DMS79 (cell line): ENCODE measurements at places on chromosomes 2 and 18.

DNA sequence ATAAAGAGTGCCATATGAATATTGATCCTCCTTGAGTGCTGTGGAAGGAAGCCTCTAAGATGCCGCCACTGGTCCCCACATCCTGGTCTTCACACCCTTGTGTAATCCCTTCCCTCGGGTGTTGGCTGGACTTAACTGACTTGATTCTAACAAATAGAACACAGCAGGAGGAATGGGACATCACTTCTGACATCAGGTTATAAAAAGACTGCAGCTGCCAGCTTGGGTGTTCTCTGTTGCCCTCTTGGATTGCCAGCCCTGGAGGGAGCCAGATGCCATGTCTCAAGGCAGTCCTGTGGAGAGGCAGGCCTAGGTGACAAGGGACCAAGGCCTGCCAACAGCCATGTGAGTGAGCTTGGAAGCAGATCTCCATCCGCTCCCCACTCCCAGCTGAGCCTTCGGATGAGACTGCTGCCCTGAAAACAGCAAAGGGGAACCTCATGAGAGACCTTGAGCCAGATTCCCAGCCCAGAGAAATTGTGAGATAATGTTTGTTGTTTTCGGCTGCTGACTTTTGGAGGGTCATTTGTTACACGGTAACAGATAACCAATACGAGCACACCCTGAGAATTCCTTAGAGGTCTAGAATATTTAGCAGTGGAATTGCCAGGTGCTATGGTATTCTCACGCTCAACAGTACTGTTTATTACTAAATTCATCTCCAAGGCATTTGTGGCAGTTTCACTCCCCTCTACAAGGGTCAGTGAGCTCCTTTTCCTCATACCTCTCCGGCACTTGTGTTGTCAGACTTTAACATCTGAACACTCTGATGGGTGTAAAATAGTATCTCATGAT, 32.5 kb downstream of the HPCAL1 start:
- no peak for DNase-seq

DNA sequence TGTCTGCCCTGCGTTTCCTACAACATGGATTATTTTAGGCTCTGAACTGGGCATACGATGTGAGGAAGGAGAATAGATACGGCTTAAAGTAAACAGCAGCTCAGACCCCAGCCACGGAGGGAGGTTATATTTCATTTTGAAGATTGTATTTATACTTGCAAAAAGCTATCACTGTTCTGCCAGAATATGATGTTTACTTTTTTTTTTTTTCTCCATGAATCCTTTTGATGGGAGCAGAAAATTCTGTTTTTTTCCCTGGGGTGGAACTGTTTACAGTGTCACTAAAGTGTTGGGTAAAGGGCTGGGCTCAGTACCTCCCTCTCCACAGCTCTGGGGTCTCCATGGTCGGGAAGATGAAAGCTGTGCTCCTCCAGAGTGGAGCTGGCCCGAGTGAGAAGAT, 13.1 kb downstream of the PCARE start:
- DNase-seq: no peak

GRCh38 chr18:39241534-39241933, 1675.9 kb upstream of the CELF4 start:
- DNase-seq: no peak

GRCh38 chr18:44507729-44508325, 172.9 kb upstream of the SETBP1 start:
- no peak for DNase-seq

DNA sequence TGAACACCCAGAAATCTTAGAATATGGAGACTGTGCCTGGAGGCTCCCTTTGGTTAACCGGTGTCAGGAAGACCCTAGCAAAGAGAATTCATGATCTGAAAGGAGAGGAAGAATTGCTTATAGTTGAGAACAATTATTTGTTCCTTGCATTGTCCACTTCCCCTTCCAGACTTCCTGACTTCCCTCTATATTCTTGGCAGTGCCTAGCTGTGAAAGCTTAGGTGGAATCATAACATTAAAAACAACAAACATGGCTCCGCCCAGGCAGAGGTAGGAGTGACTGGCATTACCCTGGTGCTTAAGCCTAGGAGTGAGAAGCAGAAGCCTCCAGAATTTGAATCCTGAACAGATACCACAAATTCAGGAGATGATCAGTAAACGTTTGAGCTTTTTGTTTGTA, 1.9 kb downstream of the TTL start:
- no peak for DNase-seq

DNA sequence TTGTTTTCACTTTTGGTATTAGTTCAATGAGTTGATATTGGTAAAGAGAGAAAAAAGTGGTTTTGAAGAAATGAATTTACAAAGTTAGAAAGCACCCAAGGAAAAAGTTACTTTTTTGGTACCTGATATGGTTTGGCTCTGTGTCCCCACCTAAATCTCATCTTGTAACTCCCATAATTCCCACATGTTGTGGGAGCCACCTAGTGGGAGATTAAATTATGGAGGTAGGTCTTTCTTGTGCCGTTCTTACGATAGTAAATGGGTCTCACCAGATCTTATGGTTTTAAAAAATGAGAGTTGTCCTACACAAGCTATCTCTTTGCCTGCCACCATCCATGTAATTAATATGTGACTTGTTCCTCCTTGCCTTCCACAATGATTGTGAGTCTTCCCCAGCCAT, 965.6 kb upstream of the NRXN1 start:
- DNase-seq: no peak

DNA sequence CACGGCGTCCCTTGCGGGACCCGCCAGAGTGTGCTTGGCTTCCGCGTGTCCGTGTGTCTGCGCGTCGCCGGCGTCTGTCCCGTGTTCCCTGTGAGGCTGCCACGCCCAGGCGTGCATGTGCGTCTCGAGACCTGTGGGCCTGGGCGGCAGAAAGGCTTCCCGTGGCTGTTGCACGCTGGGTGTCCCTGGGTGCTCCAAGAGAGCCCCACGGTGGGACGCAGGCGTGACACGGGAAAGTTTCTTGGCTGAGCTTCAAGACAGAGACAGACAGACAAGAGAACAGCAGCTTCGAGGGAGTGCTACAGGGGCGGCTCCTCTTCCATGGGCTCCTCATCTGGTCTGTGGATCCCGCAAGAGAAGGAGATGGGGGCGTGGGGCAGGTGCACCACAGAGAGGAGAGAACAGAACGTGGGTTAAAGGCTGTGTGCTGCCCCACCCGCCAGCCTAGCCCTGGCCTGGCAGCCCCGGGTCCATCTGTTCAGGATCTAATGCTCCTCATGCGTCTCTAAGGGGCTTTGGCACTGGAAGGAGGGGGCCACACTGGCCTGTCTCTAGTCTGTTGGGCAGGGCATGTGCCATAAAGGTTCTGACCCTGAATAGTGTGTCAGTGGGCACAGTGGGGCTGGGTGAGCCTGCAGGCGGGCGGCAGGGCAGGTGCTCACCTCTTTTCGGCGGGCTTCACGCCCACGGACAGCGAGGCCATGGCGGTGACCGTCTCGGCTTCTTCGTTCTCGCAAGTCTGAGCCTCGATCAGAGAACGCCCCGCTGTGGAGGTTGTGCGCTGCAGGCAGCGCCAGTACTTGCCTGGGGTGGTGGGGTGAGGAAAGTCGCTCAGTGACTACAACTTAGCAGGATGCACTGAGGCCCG, 205.1 kb downstream of the TWIST2 start:
- no peak for DNase-seq

- peak; percentile 15 for DNase-seq
Observed at GRCh38 chr2:75627902-75628504, 18.6 kb upstream of the MRPL19 start.

DNA sequence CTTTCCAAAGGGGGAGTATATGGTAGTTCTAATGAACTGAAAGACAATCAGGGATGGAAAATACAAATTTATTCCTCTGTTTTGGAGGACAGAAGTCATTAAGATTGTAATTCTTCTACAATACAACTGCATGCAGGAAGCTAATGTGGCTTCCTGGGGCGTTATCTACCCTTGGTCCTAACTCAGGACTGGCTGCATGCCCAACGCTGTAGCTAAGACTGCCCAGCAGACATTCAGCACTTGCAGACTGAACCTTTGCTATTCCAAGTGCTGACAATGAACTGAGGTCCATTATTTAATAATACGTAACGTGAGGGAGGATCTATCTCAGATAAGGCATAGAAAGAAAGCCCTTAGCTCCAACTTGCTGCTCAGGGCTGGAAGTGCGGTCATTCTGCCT, 53.2 kb downstream of the ZAP70 start:
- DNase-seq: no peak

DNA sequence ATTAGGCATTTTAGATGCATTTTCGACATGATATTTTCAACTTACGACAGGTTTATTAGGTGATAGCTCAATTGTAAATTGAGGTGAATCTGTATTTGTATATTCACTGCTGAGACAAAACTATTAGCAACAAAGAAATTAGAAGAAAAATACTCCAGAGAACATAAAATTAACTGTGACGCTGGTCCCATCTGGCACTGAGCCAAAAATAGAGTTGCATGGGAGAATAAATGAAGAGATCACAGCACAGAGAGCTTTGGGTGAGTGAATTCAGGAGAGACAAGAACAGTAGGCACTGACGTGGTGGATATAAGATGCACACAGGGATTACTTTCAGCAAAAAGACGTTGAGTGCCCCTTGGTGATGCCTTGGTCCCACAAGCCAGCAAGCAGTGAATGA, 306.2 kb upstream of the RAB6C start:
- no peak for DNase-seq

- no peak for DNase-seq
Observed at GRCh38 chr18:35144698-35145097, 96.1 kb upstream of the ZNF397 start.

DNA sequence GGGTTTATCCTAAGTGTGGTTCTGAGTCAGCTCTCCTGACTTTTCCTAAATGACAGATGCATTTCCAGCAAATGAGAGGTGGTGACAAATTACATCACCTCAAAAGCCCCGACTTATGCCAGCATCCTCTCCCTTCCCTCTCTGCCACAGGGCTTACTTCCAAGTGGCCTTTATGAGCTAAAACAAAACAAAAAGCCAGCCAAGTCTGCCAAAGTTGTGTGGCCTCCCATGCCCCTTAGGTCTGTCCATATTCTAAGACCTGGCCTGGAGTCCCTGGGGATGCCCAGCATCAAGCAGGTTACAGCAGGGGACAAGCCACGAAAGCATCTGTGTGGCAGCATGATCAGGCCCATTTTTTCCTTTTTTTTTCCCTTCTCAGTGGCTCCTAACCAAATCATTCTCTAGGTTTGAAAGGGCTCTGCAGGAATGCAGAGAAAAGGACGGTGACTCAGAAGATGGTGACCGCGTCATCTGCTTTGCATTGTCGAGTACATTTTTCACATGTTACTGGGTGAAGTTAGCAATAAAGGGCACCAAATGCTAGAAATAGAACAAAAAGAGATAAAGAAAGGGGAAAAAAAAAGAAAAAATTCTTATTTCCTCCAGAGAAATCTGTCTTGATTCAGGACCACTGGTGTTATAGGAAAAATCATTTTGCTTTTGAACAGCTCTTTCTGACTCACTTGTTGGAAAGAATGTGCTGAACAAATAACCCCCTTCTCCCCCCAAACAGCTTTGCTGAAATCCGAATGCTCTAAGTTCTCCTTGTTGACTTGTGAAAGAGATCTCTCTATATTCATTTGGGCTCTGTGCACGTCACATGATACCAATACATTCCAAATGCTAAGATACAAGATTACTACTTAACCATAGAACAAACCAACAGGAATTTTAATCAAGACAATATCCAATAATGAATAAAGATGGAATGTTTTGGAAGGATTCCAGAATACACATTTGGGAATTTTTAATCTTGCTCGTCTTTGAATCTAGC, 178.7 kb downstream of the EN1 start:
- no peak for DNase-seq
